ENCODE measurements at places on chromosomes 2 and 18.

GRCh38 chr2:98334439-98335078 is 11.7 kb upstream of the CNGA3 start:
- no peak for DNase-seq

GRCh38 chr18:11849279-11849678 is 1.9 kb upstream of the CHMP1B start:
- DNase-seq, result no peak

GRCh38 chr2:205596581-205596980 is 85.7 kb upstream of the NRP2 start:
- no peak for DNase-seq

DNA sequence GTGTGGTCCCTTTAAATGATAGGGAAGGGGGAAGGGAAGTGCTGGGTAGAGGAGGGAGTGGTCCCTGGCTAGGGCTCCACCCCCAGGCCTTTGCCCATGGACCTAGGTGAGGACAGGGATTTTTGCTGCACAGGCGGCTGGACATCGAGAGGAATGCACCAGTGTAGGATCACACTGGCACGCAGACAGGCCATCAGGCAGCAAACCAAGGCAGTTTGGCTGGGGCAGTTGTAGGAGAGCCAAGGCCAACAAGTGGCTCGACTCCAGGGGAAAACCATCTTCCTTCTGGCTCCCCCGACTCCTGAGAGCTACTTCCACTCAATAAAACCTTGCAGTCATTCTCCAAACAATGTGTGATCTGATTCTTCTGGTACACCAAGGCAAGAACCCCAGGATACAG is 402.0 kb upstream of the LRRTM1 start:
- DNase-seq, result no peak

DNA sequence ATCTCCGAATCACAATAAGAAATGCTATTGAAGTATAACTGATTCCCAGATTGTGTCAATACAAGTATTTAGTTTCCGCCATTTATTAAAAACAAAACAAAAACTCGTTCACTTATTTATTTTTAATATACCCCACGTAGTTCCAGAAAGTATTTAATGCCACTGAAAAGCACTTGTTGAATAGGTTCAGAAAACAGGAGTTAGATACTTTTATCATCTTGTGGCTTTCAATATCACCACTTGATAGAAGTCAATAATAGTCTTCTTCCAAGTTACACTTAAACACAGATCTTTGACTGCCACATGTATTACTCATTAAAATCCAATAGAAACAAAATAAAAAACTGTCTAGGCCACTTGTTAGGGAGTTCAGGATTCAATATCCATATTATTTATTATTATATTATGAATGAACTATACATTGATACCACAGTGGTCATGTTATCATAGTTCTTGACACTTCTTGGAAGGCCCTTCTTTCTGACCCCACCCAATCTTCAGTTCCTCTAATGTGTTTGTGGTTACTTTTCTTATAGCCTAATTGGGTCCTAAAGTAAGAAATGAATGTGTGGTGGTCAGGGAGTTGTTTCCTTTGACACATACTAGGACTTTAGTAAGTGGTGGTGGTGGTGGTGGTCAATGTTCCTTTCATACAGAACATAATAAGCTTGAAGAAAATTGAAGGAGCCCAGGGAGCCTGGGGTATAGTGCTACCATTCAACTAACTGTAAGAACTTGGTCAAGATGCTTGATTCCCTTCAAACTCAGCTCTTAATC is 221.3 kb upstream of the ITGA4 start:
- no peak for DNase-seq

GRCh38 chr2:170073288-170073687 is 104.7 kb upstream of the MYO3B start:
- DNase-seq, result no peak

- no peak for DNase-seq
Observed at GRCh38 chr2:64697297-64698176, 43.8 kb upstream of the SERTAD2 start.

- no peak for DNase-seq
Observed at GRCh38 chr18:61496374-61496773, 163.1 kb downstream of the CDH20 start.

GRCh38 chr2:17879137-17879912 is 858 bp downstream of the KCNS3 start:
- peak; percentile 30 for DNase-seq

GRCh38 chr2:20425371-20425881 is 21.4 kb upstream of the RHOB start:
- no peak for DNase-seq

DNA sequence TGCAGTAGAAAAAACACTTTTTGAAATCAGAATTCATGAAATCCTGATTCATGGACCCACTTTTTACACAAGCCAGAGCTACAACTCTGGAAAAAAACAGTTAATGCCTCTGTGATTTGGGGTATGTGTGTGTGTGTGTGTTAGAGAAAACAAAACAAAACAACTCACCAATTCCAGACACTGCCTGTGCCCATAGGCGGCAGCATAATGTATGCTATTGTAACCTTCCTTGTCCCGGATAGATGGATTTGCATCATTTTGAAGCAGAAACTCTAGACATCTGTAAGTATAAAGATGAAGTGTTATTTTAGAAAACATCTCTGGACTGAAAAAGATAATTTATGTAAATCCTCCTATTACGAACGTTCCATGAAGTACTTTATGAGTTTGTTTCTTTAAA is 152.0 kb upstream of the PGAP1 start:
- no peak for DNase-seq

DNA sequence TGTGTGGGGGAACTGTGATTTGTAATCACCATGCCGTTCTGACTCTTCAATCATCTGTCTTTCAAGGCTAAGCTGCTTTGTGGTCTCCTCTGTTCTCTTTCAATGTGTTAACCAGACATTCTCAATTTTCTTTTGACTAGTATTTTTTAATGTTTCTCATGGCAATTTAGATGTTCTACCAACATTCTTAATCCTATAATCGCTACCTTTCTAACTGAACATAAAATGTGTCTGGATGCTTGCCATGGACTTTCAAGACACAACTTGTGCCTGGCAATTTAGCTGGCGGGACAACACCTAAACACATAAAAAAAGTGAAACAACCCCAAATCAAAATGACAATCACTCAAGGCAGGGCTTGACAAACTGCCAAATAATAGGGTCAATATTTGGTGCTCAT is 135.0 kb upstream of the ACKR3 start:
- DNase-seq, result no peak

- no peak for DNase-seq
Observed at GRCh38 chr2:84807063-84807485, 73.8 kb downstream of the TRABD2A start.

DNA sequence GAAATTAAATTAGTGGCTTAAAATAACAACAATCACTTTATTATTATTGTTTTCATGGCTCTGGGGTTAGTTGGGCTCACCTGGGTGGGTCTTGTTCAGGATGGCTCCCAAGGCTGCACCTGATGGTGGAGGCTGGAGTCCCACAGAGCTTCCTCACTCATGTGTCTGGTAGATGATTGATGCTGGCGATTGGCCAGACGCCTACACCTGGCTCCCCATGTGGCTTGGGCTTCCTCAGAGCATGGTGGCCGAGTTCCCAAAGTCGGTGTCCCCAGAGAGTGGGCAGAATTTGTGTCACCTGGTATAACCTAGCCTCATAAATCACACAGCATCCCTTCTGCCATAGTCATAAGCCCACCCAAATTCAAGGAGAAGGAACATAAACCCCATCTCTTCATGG is 18.2 kb downstream of the DBI start:
- no peak for DNase-seq

GRCh38 chr2:7866825-7867224 is 815.0 kb upstream of the ID2 start:
- no peak for DNase-seq

GRCh38 chr2:151165105-151165684 is 96.5 kb downstream of the RBM43 start:
- DNase-seq, result no peak

DNA sequence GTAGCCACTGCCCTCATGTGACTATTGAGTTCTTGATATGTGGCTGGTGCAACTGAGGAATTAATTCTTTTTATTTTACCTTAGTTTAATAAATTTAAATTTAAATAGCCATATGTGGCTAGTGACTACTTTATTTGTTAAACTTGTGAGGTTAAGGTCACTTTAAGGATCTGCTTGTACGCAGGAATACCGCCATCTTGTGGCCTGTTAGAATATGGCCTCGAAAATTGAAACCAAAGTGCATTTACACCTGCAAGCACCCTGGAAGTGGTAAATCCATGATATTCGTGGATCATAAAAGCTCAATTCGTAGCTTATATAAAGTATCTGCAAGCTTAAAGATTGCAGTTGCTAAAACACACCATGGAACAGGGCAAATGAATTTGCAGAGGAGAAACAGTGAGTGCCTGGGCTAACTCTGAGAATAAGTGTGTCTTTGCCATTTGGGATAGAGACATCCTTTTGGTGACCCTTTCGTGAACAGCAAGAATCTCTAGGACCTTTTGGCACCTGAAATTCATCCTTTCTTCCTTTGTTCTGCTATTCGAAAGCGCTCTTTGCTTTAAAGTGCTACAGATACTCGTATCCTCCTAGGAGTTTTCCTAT is 59.9 kb upstream of the REG3A start:
- DNase-seq, result no peak

DNA sequence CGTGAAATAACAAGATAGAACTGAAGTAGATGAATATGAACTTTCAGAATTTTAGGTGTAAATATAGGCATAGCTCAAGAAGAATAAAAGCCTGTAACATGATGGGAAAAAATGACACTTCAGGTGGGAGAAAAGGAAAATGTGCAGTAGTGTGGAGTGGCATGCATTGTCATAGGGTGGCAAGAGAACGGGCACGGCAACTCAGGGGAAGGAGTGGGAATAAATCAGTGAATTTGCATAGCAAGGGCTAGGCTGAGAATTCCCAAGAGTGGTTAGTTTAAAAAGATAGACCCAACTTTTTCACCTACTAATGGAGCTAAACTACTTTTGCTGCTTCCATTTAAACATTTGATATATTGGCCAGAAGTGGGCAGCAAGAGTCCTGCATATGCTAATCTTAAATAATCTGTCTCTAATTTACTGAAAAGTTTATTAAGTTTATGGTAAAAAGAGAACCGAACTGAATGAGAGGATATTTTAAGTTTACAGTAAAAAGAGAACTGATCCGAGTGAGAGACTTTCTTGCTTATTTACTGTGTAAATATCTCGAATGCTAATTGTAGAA is 228.1 kb downstream of the CTNNA2 start:
- no peak for DNase-seq

DNA sequence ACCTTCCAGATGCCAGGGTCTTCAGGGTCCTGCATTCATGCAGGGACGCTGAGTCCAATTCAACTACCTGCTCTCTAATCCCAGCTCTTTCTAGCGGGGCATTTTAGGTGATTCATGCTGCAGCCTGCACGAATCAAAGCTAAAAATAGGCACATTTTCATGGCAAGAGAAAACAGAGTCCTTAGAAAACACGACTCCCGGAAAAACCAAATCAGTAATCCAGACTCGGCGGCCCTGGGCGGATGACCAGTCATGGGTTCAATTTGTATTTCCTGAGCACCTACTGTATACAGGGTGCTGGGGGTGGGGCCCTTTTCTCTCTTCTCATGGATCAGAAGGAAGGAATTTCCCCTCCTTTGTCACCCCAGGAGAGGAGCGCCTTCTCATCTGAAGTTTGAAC is 64.4 kb downstream of the LONRF2 start:
- no peak for DNase-seq

DNA sequence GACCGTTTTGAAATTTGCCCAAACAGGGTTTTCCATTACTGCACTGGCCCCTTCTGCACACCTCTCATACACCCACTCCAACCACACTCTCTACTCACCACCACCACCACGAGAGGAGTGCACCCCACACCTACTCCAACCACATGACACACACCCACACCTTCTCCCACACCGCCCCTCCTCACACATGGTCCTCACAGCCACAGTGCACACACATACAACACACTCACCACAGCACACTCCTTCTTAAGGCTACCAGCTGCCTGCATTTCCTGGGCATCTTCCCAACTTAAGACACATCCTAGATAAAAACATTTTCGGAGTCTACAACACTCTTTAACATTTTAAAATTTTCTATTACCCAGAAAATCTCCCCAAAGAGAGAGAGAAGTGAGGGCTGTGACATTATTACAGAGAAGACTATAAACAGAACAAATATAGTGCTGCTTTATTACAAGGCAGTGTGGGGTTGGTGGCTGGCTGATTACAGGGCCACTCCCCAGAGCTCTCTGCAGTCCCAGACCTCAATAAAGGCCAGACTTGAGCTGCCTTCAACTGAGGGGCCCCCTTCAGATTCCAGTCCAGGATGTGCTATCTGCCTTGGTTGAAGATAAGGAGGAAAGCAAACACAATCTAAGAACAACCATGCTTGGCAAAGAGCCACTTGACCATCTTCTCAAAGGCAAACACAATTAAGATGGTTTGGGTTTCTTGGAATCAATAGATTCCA is 36.1 kb downstream of the NHEJ1 start:
- no peak for DNase-seq

GRCh38 chr2:49753344-49753985 is 599.1 kb upstream of the FSHR start:
- DNase-seq, result no peak

DNA sequence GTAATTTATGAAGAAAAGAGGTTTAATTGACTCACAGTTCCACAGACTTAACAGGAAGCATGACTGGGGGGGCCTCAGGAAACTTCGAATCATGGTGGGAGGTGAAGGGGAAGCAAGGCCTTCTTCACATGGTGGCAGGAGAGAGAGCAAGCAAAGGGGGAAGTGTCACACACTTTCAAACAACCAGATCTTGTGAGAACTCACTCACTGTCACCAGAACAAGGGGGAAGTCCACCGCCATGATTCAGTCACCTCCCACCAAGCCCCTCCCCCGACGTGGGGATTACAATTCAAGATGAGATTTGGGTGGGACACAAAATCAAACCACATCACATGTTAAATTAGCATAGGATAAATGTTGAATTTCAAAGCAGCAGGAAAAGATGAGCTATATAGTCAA is 56.2 kb downstream of the STRADB start:
- DNase-seq, result no peak

GRCh38 chr2:206316141-206316540 is 41.7 kb downstream of the ZDBF2 start:
- no peak for DNase-seq

DNA sequence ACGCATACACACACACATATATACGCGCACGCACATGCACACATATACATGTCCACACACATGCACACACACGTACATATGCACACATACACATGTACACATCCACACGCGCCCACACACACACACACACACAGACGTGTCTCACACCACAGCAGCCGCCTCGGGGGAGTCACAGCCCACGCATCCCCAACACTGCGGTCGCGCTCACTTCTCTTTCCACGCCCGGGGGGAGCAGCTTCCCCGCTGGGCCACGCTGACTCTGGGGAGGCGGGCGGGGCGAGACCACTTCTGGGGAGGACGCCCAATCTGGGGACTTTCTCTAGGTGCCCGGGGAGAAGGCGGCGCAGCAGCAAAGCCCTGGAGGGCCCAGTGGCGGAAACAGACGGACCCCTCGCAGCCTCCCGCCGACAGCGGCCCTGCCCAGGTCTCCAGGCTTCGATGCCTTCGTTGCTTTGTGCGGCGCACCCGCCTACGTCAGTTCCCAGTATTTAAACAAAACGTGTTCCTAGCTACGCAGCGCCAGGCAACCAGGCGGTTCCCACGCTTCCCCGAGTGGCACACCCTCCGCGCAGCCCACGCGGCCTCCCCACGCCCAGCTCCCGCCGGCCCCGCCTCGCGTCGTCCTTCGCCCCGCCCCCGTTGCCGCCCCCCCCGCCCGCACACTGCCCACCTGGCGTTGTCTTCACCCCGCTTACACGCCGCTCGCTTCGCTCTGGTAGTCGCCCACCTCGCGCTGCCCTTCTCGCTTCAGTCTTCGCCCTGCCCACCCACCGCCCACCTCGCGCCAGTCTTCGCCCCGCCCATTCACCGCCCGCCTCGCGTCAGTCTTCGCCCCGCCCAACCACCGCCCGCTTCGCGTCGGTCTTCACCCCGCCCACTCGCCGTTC is 810 bp upstream of the RBFA start:
- DNase-seq, result peak; percentile 79
